ENCODE measurements at places on chromosomes 3 and 15.

GRCh38 chr3:177396733-177397132 lies 199.5 kb upstream of the TBL1XR1 start:
- no peak for DNase-seq

- DNase-seq: no peak
Observed at GRCh38 chr15:62737551-62737950, 305.0 kb upstream of the TPM1 start.

DNA sequence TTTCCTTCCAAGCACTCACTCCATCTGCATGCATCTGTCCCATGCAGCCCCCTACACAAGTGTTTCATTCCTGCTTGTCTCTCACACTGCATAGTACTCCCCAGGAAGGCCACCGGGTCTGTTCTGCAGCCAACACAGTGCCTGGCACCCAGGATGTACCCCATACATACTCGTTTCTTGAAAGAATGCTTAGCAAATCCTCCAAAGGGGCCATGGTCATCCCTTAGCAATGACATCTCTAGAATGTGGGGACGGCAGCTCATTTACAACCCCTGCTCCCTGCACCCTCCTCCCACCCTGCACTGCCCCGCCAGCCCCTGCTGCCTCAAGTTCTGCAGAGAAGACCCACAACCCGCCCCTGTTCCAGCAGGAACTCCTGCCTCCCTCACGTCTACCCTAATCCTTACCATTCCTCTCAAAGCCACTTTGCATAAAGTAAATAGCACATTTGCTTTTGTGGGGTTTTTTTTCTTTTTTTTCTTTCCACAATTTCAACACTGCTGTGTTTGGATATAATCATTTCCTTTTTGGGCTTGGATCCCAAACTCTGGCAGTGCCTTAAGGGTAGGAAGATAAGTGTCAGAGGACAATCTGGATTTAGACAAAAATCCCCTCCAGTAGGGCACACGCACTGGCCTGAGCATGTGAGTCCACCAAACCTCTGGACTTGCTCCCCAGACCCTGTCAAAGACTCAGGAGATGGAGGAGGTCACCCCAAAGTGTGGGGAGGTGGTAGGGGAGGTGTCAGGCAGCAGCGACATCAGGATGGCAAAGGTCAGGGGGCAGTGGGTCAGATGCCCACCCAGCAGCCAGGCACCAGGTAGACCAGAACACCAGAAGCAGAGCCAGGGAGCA lies 68.4 kb downstream of the MEGF11 start:
- no peak for DNase-seq

DNA sequence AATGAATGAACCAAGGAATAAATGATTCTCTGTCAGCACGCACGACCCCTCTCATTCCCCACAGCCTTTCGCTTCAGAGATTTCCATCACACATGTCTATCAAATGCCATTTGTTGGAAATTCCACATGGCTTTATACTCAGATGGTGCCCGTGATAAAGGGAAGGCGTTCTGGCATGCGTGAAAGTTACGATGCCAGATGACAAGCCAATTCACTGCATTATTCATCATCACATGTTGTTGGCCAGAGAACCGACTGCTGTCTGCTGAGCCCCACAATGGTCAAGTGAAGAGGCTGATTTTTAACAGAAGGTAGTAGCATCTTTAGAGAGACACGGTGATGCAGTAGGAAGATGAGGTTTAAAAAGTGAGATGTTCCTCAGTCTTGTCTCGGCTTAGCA lies 74.1 kb upstream of the FRMD4B start:
- DNase-seq: no peak

- DNase-seq: no peak
Observed at GRCh38 chr15:46260937-46261336, 626.1 kb downstream of the SQOR start.

- no peak for DNase-seq
Observed at GRCh38 chr15:90000186-90001001, 730 bp upstream of the ZNF710 start.

- no peak for DNase-seq
Observed at GRCh38 chr3:8520816-8521403, 19.3 kb downstream of the LMCD1 start.

- no peak for DNase-seq
Observed at GRCh38 chr3:29694331-29694730, 413.5 kb downstream of the RBMS3 start.

DNA sequence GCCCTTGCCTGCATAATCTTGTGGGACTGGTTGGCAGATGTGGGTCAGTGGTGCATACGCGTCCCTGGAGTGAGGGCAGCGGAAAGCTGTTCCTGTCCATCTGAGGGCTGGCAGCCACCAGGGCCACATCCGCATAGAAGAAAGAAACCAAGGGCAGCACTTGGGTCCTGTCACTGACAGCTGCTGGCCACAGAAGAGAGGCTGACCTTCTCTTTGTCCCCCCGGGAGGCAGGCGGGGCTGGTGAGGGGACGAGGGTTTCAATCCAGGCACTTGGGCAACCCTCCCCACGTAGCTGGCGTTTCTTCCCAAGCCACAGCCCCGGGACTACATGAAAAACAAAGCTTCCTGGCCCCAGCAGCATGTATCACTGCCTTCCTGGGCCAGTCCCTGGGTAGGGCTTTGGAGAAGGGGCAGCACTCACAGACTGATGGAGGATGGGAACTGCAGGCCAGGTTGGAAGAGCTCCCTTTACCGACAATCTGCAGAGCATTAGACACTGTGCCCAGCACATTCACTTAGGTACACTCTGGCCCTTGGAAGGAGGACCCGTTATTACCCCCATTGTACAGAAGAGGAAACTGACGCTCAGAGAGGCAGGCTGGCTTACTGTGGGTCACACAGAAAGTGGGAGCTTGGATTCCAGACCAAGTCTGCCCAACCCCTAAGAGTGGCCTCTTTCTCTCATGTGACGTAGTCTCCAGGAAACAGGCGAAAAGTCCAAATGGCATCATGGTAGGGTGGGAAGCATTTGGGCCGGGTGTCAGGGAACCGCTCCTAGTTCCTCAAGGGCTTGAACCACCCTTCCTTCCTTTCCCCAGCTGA lies 78.8 kb upstream of the SLC6A6 start:
- DNase-seq: no peak

DNA sequence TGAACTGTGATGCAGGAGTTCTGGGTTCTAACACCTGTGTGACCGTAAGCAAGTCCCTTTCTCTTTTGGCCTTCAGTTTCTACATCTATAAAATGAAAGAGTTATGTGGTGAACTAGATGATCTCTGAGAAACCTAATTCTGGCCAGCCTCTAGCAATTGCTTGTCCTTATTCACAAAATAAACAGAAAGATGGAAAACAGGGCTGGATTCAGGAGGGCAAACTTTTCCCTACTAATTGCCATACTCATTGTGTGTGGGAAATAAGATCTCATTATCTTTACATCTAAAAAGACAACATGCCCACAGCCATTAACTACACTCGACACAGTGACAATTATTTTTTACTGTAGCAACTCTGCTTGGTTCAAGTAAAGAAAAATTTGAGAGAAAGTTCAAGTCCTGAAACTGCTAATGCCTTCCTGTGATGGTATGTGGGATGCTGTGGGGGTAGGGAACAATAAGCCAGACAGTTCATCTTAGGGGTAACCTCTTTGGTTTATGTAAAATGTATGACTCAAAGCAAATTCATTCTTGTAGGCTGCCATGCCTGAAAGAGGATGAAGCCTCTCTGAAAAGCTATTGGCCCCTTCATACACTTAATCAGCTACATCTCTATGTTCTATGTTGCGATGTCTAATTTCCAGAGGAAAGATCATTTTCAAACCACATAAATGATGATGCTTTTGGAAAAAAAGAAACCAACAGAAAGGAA lies 177.6 kb upstream of the BCL6 start:
- DNase-seq: no peak

- DNase-seq: no peak
Observed at GRCh38 chr3:4030624-4031023, 231.4 kb downstream of the LRRN1 start.

DNA sequence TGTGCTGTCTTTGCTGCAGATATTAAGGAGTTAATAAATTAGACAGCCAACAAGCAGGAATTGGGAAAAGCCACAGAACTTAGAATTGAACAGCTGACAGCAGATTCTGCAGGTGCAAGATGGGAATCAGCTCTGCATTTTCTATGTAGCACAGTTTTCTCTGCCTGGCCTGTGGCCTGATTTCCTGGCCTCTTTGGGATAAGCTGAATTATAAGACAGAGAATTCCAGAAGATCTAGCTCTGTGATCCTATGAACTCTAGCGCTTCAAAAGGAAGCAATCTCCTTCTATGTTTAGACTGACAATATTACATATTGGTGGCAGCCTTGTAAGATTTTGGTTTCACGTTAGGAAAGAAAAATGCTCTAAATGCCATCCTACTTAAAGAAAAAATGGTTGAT lies 24.0 kb upstream of the SOX2 start:
- DNase-seq: no peak

GRCh38 chr3:180018543-180018942 lies 18.2 kb downstream of the PEX5L start:
- DNase-seq: no peak

- DNase-seq: no peak
Observed at GRCh38 chr3:56253941-56254665, 214.2 kb downstream of the ERC2 start.

DNA sequence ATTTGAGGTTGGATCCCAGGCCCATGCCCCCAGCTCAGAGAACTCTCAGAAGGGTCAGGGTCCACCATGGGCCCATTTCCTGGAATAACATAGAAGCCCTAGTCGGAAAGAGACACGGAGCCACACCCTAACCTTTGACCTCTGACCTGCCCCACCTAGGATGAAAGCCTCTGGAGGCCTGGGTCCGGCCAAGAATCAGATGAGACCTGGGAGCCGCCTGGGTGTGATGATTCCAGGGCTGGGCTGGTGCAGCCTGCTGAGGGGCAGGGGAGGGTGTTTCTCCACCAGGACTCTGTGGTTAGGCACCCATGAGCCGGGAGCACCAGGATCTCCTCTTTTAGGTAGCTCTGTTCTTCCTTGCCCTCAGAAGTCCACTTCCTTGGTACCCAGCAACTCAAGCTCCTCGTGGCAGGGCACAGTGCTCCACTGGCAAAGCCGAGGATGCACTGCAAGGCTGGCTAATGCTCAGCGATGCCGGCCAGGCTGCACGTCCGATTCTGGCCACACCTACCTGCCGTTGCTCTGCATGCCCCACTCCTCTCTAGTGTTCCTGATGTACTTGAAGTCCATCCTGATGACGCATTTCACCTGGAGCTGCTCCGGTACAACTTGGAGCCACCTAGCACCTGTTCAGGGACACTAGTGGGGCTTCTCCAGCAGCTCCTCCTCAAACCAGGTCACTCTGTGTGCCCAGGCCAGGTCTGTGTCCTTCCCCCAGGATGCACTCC lies 57.4 kb downstream of the ZNF445 start:
- no peak for DNase-seq

GRCh38 chr3:138348754-138349739 lies 668 bp downstream of the MRAS start:
- DNase-seq: no peak

DNA sequence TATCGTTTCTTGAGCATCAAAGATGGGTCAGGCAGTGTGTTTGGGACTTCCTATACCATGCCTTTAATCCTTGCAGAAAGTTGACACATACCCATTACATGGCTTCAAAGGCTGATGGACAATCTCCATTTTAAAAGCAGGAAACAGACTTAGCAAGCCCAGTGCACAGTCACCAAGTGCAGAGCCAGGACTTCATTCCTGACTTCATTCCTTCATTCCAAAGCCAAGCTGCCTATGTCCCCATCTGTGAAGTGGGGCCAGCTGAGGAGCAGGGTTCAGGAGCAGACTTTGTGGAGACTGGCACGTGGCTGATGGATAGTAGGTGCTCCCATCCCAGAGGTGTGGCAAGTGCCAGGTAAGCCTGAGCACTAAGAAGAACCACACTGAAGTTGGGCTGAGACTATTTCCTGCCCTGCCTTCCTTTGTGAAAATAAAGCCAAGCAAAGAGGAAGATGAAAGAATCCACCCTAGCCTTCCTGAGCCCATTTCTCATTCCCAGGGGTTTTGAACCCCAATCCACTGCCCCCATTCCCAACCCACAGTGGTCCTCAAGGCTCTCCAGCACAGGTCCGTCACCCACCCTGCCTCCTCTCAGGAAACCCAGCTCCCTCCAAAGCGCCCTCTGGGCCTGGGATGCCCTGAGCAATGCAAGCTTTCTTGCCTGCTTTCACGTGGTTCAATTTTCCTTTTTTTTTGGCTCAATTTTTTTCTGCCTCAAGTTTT lies 1.8 kb downstream of the CX3CR1 start:
- DNase-seq: no peak

- DNase-seq: no peak
Observed at GRCh38 chr3:178672275-178672674, 136.0 kb downstream of the KCNMB2 start.

DNA sequence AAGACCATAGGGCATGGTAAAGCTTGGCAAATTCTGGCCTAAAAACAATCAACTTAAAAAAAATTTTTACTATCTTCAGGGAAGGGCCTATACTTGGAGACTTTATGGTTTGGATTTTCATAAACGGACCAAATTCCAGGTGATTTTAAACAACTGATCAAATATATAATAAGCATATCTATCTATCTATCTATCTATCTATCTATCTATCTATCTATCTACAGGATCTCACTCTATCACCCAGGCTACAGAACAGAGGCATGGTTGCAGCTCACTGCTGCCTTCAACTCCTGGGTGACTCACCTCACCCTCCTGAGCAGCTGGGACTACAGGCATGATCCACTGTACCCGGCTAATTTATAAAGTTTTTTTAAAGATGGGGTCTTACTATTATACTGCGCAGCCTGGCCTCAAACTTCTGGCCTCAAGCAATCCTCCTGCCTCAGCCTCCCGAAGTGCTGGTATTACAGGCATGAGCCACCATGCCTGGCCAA lies 6.7 kb downstream of the SPPL2A start:
- no peak for DNase-seq

DNA sequence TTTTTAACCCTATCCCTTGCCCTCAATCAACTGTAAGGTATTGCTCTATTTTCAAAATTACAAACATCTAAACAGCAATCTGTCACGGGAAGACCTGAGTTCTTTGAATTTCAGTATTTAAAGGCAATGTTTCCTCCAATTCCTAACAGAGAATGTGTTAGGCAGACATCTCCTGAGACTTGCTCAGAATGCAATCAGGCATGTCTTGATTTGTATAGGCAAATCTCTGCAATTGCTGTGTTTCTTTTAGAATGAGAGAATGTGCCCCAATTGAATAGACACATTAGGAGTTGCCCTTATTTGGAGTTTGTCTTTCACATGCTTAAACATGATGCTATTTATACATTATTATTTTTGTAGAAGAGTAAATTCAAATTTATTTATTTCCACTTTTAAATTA lies 205.6 kb downstream of the CADM2 start:
- no peak for DNase-seq
